Stimulated activated CD4-positive, alpha-beta T cell treated with anti-CD3 and anti-CD28 coated beads, Interleukin-15, amount 100 ng/mL, for 48 hours (primary cell): ENCODE measurements at places on chromosomes 7 and 10.

GRCh38 chr7:69199661-69200060 lies 398.6 kb upstream of the AUTS2 start:
- DNase-seq: no peak

- DNase-seq: no peak
These were observed at the start of gene OR9A2 for GRCh38 chr7:143027032-143027431. OR9A2 (minus strand) TSS chr7:143027132; CDS start chr7:143027132, 0 bp downstream.

DNA sequence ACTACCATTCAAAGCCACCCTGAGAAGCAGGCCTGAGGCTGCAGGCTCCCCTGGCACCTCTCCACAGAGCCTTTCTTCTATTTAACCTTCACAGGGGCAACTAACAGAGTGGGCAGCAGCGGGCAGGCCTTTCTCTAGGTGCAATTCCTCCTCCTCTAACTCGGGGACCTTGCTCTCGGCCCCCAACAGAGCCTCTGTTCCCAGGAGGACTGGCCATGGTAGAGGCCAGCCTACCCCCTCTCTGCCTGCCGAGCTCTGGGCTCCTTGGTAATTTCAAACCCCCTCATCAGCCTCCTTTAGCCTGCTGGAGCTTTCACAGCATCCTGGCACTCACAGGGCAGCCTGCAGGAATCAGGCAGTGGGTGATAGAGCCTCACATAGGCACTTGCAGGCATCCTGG lies 920.8 kb upstream of the ZNF722 start:
- DNase-seq: no peak

DNA sequence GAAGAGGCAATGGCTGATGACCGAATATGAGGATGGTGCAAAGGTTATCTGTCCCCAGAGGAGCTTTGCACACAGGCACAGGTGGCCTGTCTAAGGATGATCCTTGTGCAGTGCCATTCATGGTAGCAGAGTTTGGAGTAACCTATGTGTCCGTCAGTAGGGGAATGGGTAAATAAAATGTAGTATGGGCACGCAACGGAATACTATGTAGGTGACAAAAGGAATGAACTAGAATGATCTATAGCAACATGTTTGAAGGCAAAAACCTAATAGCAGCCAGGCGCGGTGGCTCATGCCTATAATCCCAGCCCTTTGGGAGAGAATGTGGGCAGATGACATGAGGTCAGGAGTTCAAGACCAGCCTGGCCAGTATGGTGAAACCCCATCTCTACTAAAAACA lies 41.6 kb upstream of the ECHDC3 start:
- no peak for DNase-seq

- DNase-seq: no peak
These were observed at the start of gene TFR2 for GRCh38 chr7:100641463-100641859. TFR2 (minus strand) TSS chr7:100641552; CDS start chr7:100641509, 43 bp downstream.

GRCh38 chr10:29470355-29470705 lies 164.4 kb downstream of the SVIL start:
- no peak for DNase-seq

GRCh38 chr10:29081951-29082685 lies 206.8 kb upstream of the LYZL1 start:
- DNase-seq: no peak

DNA sequence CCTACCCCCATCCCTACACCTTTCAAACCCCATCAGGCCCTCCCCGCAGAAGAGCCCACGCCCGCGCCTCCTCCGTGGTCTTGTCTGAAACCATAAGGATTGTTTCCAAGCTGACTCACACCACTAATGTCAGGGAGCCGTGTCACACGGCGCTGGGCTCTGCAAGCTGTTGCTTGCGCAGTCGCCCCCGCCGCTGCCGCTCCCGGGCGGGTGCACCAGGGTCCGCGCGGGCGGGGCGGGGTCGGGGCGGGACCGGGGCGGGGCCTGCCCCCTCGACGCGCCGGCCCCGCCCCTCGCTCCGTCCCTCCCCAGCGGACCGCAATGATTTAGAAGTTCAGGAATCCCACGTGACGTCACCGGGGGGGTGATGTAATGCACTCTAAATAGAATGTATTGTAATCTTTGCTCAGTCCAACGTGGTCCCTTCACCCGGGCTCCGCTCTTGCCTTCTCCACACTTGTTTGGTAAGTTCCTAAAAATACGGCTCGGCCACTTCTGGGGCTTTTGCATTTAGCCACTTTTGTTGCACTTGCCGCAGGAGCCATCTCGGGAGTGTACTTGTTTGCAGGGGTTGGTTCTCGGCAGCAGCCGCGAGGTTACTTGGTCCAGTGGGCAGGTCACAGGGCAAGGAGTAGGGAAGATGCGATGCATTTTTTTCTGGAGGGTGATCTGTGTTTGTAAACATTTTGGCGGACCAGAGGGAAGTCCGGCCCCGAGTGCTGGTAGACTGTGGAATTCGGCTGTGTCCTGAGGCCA lies 3.2 kb upstream of the CREB5 start:
- DNase-seq: peak; percentile 61

DNA sequence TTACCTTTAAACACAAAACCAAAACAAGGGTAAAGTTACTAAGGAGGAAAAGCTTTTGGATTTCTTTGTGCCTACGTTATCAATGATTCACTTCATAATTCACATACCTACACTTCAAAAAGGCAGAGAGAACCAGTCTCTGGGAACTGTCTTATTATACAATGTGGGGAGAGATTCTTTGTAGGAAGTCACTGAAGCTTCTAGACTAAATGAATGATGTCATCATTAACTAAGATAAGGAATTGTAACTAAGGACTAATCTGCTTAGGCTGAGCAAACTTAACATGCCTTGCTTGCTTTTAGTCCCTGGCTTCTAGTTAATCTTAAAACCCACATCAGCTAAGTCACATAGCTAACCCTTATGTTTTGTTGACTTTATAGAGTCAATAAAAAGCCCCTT lies 771.2 kb downstream of the NXPH1 start:
- DNase-seq: no peak

DNA sequence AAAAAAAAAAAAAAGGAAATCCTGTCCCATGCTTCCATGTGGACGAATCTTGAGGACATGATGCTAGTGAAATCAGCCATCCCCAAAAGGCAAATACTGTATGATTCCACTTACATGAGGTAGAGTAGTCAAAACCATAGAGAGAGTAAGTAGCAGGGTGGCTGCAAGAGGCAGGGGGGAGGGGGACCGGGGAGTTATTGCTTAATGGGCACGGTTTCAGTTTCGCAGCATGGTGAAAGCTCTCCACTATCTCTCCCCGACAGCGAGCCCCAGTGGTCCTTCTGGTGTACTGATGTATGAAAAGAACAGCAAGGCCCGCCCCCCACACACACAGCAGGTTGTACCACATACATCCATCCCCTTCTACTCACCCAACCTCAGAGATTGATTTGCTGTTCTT lies 32.8 kb downstream of the NOD1 start:
- peak; percentile 55 for DNase-seq

DNA sequence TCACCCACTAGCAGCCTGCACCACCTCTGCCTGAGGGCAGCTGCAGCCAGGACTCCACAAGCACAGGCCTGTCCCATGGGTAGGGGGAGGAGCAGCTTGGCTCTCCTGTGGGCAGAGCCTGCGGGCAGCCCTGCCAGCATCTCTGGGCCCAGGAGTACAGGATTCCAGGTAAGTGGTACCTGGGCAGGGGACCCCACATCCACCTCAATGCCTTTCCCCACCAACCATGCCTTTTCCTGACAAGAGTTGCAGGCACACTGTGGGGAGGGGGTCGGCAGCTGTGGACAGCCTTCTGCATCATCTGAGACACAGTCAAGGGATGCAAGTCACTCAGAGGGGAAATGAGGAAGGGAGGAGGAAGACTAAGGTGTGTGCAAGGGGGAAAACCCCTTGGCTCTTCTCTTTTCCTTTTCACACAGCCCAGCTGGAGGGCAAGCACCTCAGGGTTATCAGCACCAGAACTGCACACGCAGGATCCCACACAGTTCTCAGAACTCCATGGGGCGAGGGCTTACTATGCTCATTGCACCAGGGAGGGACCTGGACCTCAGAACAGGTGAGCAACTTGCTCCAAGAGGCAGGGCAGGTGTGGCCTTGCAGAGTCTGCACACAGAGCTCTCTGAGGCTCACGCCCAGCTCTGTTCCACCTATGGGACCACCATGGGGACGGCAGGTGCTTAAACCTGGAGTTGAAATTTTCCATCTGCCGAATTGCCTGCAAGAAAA lies 16.5 kb upstream of the ANTXRL start:
- no peak for DNase-seq

DNA sequence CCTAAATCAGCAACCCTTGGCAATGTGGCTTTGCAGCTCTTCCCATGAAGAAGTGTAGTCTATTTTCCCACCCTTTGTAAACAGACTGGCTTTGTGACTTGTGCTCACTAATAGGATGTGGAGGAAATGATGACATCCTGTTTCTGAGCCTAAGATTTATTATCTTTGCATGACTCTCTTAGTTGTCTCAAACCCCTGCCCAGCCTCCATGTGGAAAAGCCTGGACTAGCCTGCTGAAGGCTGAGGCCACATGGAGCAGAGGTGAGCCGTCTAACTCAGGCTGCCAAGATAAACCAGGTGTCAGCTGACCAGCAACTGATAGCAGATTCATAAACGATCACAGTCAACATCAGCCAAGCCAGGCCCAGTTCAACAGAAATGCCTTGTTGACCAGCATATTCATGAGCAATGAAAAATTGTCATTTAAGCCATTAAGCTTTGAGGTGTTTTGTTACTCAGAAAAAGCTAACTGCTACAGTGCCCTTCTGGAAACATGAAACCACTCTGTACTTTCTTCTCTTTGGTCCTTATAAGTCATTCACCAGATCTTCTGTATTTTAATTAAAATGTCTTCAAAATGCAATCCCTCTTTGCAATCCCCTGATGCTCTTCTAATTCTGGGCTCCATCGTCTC lies 586.3 kb upstream of the ANKRD30A start:
- DNase-seq: no peak

- DNase-seq: no peak
These were observed 124.8 kb downstream of the PHTF2 start for GRCh38 chr7:77923419-77923818.

GRCh38 chr10:42975005-42975493 lies 101.8 kb upstream of the RET start:
- no peak for DNase-seq

DNA sequence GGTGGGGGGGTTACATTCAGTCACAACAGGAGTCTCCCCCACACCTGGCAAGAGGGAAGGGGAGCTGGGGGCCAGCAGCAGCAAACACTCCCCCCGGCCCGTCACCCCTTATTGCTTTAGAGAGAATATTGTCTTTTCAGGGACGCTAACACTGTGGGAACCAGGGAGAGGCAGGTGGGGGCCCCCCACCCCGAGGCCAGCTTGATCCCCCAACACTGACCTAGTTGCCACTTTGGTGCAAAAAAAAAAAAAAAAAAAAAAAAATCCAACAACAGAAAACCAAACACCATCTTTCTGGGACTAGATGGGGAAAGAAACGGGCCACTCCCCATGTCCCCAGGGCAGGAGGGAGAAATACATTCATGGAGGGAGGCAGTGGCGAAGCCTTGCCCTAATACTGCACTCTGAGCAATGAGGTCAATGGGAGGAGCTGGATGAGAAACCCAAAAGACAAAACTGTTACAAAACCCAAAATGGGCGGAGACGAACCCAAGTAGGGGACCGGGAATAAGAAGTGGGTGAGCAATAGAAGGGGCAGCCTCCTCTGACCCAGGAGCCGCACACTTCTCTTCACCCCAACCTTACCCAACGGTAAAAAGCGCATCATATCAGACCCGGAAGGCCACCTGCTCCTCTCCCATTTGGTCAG lies 6.5 kb downstream of the GNB2 start:
- no peak for DNase-seq

DNA sequence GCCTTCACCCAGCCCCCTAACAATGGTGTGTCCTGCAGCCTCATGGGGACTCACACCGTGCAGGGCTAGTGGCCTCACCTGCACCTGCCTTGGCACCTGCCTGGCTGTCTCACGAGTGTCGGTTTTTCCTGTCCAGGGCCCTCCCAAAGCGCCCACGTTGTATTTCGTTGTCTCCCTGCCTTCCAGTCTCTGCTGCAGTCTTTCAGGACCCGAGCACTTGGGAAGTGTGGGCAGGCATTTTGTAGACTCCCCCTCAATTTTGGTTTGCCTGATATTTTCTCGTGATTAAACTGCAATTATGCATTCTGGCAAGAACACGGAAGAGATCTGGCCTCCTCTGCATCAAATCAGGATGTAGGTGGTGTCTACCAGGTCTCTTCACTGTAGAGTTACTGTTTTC lies 17.9 kb downstream of the BNIP3 start:
- DNase-seq: no peak

- DNase-seq: no peak
These were observed 138.3 kb downstream of the CYP26A1 start for GRCh38 chr10:93211991-93212390.

DNA sequence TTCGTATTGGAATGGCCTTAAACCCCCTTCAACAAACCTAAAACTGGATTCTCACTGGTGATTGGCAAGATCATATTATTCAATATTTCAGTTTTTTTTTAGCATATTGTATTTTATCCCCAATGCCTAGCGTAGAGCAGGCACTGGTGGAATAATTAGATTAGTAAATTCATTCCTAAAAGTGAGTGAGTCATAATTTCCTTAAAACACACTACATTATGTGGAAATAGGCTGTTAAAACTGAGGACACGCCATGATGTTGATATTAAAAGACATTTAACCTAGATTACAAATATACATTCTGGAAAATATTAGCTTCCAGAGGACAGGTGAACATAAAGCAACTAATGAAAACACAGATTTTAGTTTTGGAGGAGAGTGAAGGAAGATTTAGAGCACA lies 463.9 kb downstream of the PARD3 start:
- DNase-seq: no peak

GRCh38 chr10:129023082-129023481 lies 444.0 kb upstream of the MGMT start:
- no peak for DNase-seq

DNA sequence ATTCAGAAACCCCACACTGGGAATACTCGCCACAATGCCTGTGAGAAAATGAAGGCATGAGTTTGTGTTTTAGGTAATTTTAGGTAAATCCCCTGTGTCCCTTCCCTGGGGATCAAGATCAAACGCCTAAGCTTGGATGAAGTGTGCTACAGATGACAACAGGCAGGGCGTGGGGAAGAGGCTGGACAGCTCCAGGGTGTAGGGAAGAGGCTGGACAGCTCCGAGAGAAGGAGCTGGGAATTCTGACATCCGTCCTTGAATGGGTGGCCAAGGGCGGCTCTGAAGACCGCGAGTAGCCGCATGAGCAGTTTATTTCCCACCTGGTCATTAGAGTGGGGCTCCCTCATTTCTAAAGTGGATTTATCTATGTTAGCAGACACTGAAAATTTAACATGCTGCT lies 109.7 kb downstream of the RAMP3 start:
- no peak for DNase-seq

GRCh38 chr10:9900751-9901150 lies 1116.9 kb upstream of the CELF2 start:
- DNase-seq: no peak

- no peak for DNase-seq
These were observed 172.9 kb downstream of the TMEM26 start for GRCh38 chr10:61280303-61280702.

GRCh38 chr7:151426904-151427704 lies 12.8 kb downstream of the CRYGN start:
- DNase-seq: no peak

DNA sequence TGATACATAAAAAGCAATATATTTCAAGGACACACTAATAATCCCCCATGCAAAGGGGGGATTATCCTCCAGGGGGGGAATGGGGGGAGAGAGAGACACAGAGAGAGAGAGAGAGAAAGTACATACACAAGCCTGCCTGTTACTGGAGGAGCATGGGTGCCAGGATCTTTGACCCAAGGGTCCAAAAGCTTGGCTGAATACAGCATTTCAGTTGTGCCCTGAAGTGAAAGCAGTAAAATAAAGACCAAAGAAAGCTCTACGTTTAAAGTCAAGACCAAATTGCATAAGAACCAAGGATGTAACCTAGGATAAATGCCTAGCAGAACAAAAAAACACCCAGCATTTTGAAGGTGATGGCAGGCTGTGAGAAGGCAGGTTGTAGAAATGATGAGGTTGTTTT lies 27.8 kb upstream of the ITGB8 start:
- DNase-seq: no peak
